Heart left ventricle (tissue), 16 donors: ENCODE measurements at places on chromosomes 1 and 21. TPM values are rescaled to one million over a fixed set of nuclear protein-coding genes. Genes with fewer than 3 reads are reported as not detected.

PRR9 gene
- total RNA-seq: not detected

AUNIP gene
- total RNA-seq: 1.5 TPM

C1QB gene
- total RNA-seq: 93.0 TPM

FAAP20 gene
- total RNA-seq: 34.8 TPM

DNA sequence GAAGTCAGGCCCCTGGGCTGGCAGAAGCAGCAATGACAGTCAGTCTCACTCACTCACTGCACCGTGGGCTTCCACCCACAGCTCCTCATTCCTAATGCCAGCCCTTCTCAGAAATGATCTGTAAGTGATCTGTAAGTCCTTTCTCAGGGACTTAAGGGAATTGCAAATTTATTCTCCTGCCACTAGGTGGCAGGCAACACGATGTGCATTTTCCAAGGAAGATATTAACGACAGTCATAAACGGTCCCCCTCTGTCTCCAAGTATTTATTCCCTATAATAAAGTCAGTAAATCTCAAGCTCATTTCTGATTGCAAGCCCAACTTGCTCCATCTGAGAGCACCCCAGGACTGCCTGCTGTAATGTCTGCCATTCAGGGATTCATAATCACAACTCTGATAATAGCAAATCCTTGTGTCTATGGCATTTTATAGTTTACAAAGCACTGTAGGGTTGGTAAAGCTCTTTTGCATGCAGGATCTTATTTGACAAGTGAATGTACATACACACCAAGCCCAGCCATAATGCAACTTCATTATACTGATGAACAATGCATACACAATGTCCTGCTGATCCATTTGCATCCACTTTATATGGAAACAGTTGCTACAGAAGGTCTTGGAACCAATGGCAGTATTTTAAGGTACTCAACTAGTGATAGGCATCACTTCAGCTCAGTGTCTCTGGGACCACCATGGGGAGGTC lies 380.5 kb upstream of the CAMK1G start:
- H3K4me1 ChIP-seq: peaks cover 7% of the 10 kb centered on the region
- no peak overlapping the region for H3K4me3 ChIP-seq
- no peak for DNase-seq
- no peaks in the 10 kb centered on the region for H3K36me3 ChIP-seq
- no peak overlapping the region for H3K27ac ChIP-seq
- H3K27me3 ChIP-seq: peaks cover 3% of the 10 kb centered on the region

DNA sequence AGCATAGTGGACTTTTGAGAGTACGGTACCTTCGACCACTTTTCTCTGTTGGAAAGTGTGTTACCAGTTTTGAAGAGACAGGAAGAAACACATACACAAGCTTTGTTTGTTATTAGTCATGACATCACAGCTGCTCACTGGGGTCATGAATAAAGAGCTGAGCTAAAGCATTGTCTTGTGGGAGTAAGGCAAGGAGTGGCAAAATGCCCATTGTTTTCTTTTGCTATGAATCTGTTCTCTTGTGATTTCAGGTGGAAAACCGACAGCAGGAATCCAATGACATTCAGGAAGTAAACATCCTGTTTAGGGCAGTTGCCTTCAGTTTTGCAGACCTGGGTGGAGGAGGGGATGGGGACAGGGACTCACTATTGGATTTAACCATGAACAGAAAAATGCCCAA lies 66.2 kb downstream of the RGL1 start:
- H3K36me3 ChIP-seq: peaks cover 12% of the 10 kb centered on the region
- no peak overlapping the region for H3K4me3 ChIP-seq
- DNase-seq: no peak
- peak overlapping the region; percentile 84 for H3K27ac ChIP-seq

DNA sequence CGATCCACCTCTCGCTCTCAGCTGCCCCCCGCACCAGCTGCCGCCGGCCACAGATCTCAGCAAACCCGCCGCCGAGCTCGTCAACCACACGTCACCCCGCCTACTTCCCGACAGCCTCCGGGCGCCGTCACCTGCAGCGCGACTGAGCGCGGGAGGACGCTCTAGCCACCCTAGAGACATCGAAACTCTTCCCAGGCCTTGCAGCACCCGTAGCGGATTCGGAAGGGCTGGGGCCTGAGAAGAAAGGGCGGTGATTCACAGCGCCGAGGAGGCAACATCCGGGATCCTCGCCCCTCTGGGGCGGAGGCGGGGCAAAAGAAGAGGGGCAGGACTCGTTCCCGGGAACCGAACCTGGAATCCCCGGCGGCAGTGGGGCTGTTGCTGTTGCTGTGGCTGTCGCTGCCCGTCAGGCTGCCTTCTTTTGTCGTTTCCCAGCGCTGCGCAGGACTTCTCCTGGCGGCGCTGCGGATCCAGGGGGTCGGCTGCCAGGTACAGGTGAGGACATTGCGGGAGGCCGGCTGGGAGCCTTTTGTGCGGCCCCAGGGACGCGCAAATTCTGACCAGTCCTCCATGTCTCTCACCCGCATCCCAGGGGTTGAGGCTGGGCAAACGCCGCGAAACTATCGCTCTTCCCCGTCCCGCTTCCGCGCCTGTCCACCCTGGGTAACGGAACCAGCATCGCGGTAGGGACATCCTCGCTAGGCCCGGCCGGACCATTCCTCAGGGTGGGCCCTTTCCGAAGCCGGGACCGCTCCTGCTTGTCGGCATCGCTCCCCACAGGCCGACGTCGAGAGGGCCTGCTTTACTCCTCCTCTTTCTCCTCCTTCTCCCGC lies at the start of the genes RO60 and UCHL5:
TSS of gene RO60 (plus strand) at position 331 of the 833 bp plus-strand sequence. CDS start 9,443 bp downstream, outside the sequence.
TSS of gene UCHL5 (minus strand) at position 79 of the 833 bp plus-strand sequence. CDS start 100 bp downstream, outside the sequence.
- H3K4me3 ChIP-seq: peak within 1 kb of the TSS; percentile 84
- peak; percentile 97 for DNase-seq
- peaks cover 45% of the 10 kb centered on the region for H3K4me1 ChIP-seq
- no peaks in the 10 kb centered on the region for H3K36me3 ChIP-seq
- no peaks in the 10 kb centered on the region for H3K27me3 ChIP-seq

- H3K36me3 ChIP-seq: no peaks in the 10 kb centered on the region
- H3K27ac ChIP-seq: no peak overlapping the region
- no peaks in the 10 kb centered on the region for H3K4me1 ChIP-seq
- H3K27me3 ChIP-seq: no peaks in the 10 kb centered on the region
Measured at GRCh38 chr1:50181027-50181663, 72.4 kb downstream of the ELAVL4 start.

- no peaks in the 10 kb centered on the region for H3K27me3 ChIP-seq
- no peak overlapping the region for H3K27ac ChIP-seq
- H3K4me3 ChIP-seq: no peak overlapping the region
- no peak for DNase-seq
Measured at GRCh38 chr1:56825436-56825835, 6.2 kb upstream of the FYB2 start.

- no peak overlapping the region for H3K4me3 ChIP-seq
- no peaks in the 10 kb centered on the region for H3K27me3 ChIP-seq
- no peak overlapping the region for H3K27ac ChIP-seq
Measured at GRCh38 chr21:29236201-29236600, 62.5 kb upstream of the BACH1 start.

DNA sequence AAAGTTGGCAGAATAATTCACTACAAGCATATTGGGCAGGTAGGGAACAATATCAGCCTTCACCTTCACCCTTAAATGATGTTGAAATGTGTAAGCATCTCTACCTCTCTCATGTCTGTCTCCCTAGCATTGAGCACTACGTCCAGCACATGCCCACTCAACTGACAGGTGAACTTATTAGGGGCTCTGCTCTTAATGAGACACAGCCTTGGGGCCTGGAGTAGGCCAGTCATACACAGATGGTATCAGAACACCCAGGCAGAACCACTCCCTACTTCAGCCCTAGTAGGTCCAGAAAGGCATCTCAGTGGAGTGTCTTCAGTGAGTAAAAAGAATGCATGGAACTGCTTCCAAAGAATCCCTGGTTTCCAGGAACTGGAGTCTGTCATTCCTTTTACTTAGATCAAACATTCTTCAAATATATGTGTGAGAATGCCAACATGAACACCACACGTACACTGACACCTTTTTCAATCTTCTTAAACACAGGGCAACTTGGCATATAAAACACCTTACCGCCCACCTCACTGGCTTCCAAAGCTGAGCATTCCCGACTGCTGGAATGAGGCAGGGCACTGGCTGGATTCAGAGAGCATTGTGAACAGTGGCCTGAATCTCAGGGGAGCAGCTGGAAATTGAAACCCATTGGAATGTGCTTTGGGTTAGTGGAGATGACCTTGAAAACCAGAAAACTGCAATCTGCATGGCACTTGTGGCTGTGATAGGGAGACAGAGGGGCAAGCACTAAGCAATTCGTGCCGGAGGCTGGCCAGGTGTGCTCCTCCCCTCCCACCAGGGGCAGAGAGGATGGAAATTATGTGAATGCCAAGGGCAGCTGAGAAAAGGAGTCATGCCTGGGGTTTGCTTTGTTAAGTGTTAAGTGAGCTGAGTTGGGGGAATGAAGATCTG lies 24.2 kb upstream of the HSD3B1 start:
- DNase-seq: no peak
- H3K27ac ChIP-seq: no peak overlapping the region
- no peaks in the 10 kb centered on the region for H3K4me1 ChIP-seq
- H3K36me3 ChIP-seq: no peaks in the 10 kb centered on the region
- H3K4me3 ChIP-seq: no peak overlapping the region

GRCh38 chr1:106926803-106927582 lies 129.5 kb upstream of the PRMT6 start:
- no peaks in the 10 kb centered on the region for H3K27me3 ChIP-seq
- no peak overlapping the region for H3K27ac ChIP-seq
- no peak for DNase-seq
- no peaks in the 10 kb centered on the region for H3K4me1 ChIP-seq
- no peaks in the 10 kb centered on the region for H3K36me3 ChIP-seq
